ENCODE measurements at places on chromosomes 12 and 14.

DNA sequence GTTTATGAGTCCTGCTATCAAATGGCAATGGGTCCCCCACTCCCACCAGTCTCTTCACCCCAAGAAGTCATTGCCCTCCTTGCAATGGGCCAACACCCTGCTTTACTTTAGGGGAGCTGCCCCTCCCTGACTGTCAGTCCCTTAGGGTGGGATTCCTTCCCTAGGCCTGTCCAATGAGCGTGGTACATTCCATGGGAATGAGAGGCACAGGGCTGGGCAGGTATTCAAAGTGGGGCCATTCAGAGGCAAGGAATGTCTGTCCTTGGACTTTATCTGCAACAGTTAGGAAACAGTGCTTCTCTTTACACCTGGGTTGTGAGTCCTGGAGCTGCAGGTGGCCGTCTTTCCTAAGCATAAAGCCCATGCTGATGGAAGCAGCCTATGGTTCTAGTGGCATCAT, 40.8 kb downstream of the TMEM132C start:
- no peak for DNase-seq

DNA sequence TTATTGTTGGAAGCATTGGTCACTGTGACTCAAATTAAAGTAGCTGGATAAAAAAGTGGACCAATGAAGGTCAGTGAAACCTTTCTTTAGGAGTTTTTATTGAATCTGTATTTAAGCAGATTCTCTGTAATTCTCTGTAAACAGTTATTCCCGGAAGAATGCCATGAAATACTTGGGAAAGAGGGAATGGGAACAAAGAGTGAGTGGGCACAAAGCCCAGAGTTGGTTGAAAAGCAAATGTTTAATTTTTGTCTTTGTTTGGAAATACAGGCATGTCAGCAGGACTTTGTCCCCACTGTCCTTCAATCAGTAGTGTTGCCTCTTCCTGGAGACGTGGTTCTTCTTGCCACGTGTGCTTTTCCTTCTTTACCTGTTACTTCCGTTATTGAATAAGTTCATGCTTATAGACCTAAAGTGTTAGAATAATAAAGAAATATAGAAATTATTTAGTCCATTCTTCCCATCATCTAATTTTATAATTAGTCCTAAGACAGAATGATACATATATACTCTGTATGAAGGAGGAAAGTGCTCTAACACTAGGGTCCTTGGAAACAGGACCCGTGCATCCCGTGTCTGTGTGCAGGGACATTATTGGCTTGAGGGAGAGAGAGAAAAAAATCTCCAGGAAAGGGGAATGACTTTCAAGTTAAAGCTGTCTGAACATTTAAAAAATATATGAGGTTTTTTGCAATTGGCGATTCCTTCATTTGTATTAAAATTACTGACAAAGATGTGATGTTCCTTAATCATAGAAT, 2.0 kb upstream of the ANG start:
- DNase-seq: no peak

DNA sequence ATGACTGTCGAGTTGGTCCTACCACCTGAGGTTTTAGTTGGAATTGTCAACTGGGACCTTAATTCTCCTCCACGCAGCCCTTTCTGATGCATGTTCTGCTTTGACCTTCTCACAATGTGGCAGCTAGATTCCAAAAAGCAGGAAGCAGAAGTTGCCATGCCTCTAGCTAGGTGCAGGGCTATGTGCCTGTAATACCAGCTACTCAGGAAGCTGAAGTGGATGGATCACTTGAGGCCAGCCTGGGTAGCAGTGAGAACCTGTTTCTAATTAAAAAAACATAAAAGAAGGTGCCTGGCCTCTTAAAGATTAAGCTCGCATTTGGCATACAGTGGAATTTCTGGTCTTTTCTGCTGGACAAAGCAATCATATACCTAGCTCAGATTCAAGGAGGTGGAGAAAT, 77.1 kb downstream of the FGD4 start:
- DNase-seq: no peak

DNA sequence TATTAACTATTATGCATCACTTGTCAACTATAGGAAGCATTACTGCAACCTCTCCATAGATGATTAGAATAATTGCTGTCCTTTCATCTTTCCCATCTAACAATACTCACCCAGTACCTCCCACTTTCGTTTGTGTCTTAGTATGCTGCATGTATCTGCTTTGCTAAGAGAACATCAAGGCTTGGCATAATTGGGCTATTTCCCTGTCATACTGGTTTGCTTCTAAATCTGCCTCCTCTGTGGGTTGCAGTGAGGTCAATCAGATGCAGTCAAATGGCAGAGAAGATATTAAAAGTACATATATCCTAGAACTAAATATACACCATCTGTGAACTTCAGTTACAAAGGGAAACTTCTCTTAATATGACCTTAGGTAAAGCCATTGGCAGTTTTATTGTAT, 710.8 kb downstream of the DIO2 start:
- DNase-seq: no peak

GRCh38 chr14:68153275-68153674, 333.7 kb downstream of the RAD51B start:
- no peak for DNase-seq

- DNase-seq: no peak
These were observed 7.3 kb upstream of the RCOR1 start for GRCh38 chr14:102584871-102585869.

GRCh38 chr12:32353540-32353939, 45.8 kb upstream of the FGD4 start:
- no peak for DNase-seq

DNA sequence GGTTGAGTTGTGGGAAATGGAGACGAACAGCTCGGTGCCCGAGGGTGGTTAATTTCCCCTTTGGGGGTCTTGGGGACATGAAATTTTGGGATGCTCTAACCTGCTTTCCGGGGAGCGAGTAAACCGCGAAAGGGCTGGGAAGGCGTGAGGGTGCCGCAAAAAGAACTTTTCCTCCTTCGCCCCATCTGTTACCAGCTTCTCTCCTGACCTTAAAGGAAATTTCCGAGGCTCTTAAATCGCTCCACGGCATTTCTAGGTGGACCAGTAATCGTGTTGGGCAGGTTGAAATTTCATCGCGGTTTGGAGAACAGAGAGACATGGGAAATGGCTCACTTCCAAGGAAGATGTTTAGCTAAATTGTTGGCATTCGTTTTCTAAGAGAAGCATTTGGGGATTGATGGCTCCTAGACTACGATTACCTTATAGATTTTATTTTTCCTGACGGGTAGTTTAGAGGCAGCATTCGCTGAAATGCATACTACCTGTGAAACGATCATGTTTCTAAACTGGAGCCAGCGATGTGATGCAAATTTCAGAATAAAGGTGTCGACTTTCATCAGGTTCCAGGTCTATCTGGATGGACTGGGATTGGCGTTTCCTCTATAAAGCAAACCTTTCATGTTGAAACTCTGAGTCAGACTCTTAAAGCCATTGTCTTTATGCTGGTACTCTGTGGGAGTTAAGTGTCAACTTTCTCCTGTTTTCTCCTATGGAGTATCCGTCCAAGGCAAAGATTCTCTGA, 414.5 kb downstream of the PCNX1 start:
- DNase-seq: peak; percentile 25

DNA sequence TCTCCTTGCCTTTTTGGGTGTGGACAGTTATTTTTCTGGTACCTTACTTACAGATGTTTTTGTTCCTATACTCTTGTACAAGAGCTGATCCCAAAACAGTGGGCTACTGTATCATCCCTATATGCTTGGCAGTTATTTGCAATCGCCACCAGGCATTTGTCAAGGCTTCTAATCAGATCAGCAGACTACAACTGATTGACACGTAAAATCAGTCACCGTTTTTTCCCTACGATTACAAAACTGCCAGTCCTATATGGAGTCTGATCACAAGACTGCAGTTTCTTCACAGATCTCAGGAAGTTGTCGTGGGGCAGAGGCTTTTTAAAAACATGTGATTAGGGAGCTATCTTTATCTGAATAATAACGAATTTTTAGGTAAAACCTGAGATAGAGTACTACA, 1.3 kb downstream of the LYSET start:
- no peak for DNase-seq
